Activated CD4-positive, alpha-beta T cell treated with anti-CD3 and anti-CD28 coated beads, Interleukin-2, amount 10 ng/mL, durations not matched to agents 7 days and 5 days (primary cell): ENCODE measurements at places on chromosomes 6 and 20. TPM values are rescaled to one million over a fixed set of nuclear protein-coding genes. Genes with fewer than 3 reads are reported as not detected.

- no peaks in the 10 kb centered on the region for H3K27me3 ChIP-seq
- H3K4me1 ChIP-seq = peaks cover 49% of the 10 kb centered on the region
- peaks cover 79% of the 10 kb centered on the region for H3K36me3 ChIP-seq
- DNase-seq = no peak
- H3K4me3 ChIP-seq = no peak overlapping the region
Observed at GRCh38 chr6:90021711-90022110, 127.4 kb downstream of the GJA10 start.

GRCh38 chr6:35214869-35215664 lies 1.3 kb downstream of the SCUBE3 start:
- DNase-seq = no peak
- H3K4me1 ChIP-seq = peaks cover 7% of the 10 kb centered on the region
- peaks cover 67% of the 10 kb centered on the region for H3K27me3 ChIP-seq
- no peak overlapping the region for H3K4me3 ChIP-seq
- H3K36me3 ChIP-seq = no peaks in the 10 kb centered on the region
- H3K27ac ChIP-seq = no peak overlapping the region

- peaks cover 6% of the 10 kb centered on the region for H3K27me3 ChIP-seq
- peaks cover 2% of the 10 kb centered on the region for H3K4me1 ChIP-seq
- no peak overlapping the region for H3K4me3 ChIP-seq
- H3K36me3 ChIP-seq = no peaks in the 10 kb centered on the region
- no peak overlapping the region for H3K27ac ChIP-seq
Observed at GRCh38 chr6:71248306-71248765, 40.3 kb upstream of the OGFRL1 start.

DNA sequence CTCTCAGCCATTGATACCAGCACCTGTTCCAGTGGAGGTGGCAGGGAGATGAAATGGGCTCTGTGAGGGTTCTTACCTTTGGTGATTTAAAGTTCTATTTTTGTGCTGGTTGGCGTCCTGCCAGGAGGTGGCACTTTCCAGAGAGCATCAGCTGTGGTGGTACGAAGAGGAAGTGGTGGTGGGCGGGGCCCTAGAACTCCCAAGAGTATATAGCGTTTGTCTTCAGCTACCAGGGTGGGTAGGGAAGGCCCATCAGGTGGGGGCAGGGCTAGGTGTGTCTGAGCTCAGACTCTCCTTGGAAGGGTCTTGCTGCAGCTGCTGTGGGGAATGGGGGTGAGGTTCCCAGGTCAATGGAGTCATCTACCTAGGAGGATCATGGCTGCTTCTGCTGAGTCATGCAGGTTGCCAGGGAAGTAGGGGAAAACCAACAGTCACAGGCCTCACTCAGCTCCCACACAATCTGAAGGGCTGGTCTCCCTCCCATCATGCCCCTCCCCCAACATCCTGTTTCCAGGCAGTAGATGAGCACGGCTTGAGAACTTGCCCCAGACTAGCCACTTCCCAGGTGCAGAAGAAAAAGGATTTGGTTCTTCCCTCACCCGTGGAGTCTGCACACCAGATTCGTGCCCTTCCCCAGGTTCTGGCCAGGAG lies 46.6 kb downstream of the MOXD1 start:
- peaks cover 24% of the 10 kb centered on the region for H3K4me1 ChIP-seq
- H3K27ac ChIP-seq = no peak overlapping the region
- H3K4me3 ChIP-seq = no peak overlapping the region
- peak; percentile 55 for DNase-seq
- H3K36me3 ChIP-seq = no peaks in the 10 kb centered on the region

- peaks cover 2% of the 10 kb centered on the region for H3K27me3 ChIP-seq
- peaks cover 6% of the 10 kb centered on the region for H3K4me1 ChIP-seq
- no peak overlapping the region for H3K4me3 ChIP-seq
- no peak for DNase-seq
- no peak overlapping the region for H3K27ac ChIP-seq
Observed at GRCh38 chr20:50328222-50328979, 137.8 kb downstream of the CEBPB start.

GRCh38 chr6:91720324-91720723 lies 1133.5 kb upstream of the MAP3K7 start:
- no peaks in the 10 kb centered on the region for H3K36me3 ChIP-seq
- no peaks in the 10 kb centered on the region for H3K27me3 ChIP-seq
- no peak for DNase-seq
- no peak overlapping the region for H3K4me3 ChIP-seq
- no peak overlapping the region for H3K27ac ChIP-seq
- no peaks in the 10 kb centered on the region for H3K4me1 ChIP-seq

GRCh38 chr6:80133020-80133419 lies 26.5 kb downstream of the BCKDHB start:
- no peaks in the 10 kb centered on the region for H3K27me3 ChIP-seq
- no peaks in the 10 kb centered on the region for H3K4me1 ChIP-seq
- DNase-seq = peak; percentile 22
- no peak overlapping the region for H3K4me3 ChIP-seq

GRCh38 chr6:158110986-158111385 lies 57.1 kb downstream of the SERAC1 start:
- no peak overlapping the region for H3K4me3 ChIP-seq
- H3K36me3 ChIP-seq = peaks cover 24% of the 10 kb centered on the region
- no peaks in the 10 kb centered on the region for H3K4me1 ChIP-seq
- H3K27ac ChIP-seq = no peak overlapping the region
- DNase-seq = no peak

DNA sequence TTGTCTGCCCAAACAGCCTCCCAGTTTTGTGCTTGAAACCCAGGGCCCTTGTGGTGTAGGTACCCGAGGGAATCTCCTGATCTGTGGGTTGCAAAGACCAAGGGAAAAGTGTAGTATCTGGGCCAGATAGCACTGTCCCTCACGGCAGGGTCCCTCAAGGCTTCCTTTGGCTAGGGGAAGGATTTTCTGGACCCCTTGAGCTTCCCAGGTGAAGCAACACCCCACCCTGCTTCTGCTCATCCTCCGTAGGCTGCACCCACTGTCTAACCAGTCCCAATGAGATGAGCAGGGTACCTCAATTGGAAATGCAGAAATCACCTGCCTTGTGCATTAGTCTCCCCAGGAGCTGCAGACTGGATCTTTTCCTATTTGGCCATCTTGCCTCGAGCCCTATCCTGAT lies 791.8 kb upstream of the MANEA start:
- H3K27me3 ChIP-seq = no peaks in the 10 kb centered on the region
- H3K27ac ChIP-seq = peak overlapping the region; percentile 31
- no peak overlapping the region for H3K4me3 ChIP-seq
- no peaks in the 10 kb centered on the region for H3K36me3 ChIP-seq
- peaks cover 5% of the 10 kb centered on the region for H3K4me1 ChIP-seq

DNA sequence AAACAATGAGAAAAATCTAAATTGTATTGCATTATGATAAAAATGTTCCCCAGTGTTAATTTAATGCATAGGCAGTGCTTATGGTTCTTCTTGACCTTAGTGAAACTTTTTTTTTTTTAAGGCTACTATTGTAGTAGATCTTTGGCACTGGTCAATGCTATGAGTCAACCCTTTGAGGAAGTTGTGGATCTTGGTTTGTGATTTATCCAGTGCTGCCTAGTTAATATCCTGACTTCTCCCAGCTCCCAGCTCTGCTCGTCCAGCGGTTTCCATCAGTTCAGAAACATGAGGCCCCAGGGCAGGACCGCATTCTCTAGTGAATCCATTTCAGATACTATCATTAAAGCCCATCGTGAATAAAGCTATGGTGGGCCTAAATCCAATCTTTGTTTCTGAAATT lies 364.5 kb upstream of the JARID2 start:
- H3K4me1 ChIP-seq = peaks cover 23% of the 10 kb centered on the region
- H3K27me3 ChIP-seq = no peaks in the 10 kb centered on the region
- no peak overlapping the region for H3K4me3 ChIP-seq
- no peak for DNase-seq
- no peak overlapping the region for H3K27ac ChIP-seq
- H3K36me3 ChIP-seq = no peaks in the 10 kb centered on the region

- H3K4me1 ChIP-seq = peaks cover 33% of the 10 kb centered on the region
- DNase-seq = no peak
- peaks cover 56% of the 10 kb centered on the region for H3K36me3 ChIP-seq
- H3K27me3 ChIP-seq = no peaks in the 10 kb centered on the region
Observed at GRCh38 chr20:58668901-58669286, 17.8 kb downstream of the STX16 start.

ATAT1 gene
- total RNA-seq = 9.7 TPM
